T-helper 22 cell (primary cell): ENCODE measurements at places on chromosomes 11 and 22.

DNA sequence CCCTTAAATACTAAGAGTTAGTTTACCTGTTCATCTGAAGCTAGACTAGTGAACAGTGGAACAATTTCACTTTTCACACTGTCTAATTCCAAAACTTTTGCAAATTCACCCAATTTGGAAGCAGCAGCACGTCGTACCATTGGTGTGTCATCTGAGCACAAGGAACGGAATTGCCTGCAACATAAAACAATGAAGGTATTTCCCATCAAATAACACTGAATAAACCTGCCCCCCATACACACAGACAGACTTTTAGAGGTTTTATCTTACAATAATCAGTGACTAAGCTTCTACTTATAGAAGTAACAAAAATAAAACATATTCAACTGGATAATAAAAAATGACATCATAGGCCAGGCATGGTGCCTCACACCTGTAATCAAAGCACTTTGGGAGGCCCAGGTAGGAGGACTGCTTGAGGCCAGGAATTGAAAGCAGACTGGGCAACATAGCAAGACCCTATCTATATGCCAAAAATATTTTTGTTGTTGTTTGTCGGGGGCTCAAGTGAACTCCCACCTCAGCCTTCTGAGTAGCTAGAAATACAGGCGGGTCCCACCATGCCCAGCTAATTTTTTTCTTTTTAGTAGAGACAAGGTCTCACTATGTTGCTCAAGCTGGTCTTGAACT is 6.3 kb downstream of the PPP2R1B start:
- no peak for DNase-seq

- no peak for DNase-seq
Observed at GRCh38 chr11:2892967-2893528, 7.5 kb upstream of the CDKN1C start.

GRCh38 chr22:30290342-30291057 is 1.2 kb upstream of the CASTOR1 start:
- no peak for DNase-seq

DNA sequence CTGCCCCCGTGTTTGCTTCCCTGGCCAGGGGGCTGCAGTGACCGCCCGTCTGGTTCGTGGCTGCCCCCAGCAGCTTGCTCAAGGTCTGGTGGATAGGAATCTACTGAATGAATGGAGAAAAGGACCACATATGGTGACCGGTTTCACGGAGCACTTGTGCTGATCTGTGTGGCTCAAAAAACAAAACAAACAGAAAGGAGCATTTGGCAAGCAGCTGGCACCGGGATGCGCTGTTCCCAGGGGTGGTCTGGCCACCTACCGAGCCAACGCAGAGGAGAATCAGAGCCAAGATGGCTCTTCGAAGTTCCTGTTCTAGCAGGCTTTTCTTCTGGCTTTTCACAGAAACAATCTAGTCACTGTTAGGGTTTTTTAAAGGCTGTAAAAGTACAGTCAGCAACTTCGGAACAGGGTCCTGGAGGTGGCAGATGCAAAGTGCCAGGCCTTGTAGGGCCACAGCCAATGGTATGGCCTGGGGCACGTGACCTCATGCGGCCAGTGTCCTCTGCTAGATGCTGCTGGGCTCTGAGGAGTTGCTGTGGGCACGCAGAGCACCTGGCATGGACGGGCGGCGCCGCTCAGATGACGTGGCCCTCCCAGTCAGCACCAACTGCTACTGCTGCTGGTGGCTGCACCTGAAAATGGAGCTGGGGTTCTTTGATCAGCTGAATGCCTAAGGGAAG is 27.3 kb upstream of the PACSIN2 start:
- DNase-seq: no peak

GRCh38 chr22:36156515-36157419 is 3.8 kb downstream of the APOL3 start:
- peak; percentile 75 for DNase-seq

GRCh38 chr22:19870153-19871022 is 15.7 kb upstream of the GNB1L start:
- no peak for DNase-seq

DNA sequence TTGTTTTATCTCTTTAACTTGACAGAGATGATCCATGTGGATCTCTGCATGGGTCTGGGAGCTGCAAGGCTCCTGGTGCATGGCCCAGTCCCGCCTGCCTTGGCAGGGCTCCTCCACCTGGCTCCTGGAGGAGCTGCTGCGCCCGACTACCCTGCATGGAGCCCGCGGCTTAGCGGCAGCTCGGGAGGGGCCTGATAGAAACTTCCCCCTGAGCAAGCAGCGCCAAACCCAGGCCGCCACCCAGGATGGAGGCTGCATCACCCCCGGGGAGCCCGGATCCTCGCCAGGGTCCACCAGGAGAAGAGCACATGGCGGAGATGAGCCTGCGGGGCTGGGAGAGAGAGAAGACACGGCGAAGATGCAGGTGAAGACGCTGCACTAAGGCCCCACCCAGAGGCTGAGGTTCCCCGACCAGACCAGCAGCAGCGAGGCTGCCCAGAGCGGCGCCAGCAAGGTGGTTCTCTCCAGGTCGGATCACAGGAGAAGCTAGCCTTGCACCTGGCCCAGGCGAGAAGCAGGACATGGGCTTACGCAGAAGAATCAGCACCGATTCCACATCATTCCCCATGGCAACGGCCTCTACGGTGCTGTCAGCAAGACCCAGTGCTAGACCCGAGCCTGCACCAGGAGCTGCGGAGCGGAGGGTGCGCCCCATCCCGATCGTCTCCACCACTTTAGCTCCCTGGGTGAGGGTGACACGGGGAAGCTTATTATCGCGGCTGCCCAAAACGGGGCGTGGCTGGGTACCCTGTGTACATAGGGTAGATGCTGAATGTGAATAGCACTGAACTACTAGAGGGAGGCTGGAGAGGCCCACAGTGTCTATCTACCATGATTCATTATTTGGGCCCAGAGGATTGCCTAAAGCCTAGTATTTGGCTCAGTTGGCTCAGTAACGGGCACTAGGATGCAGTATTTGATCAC is 41.3 kb upstream of the VPREB1 start:
- no peak for DNase-seq

- DNase-seq: no peak
Observed at GRCh38 chr11:62925745-62926679, 4.8 kb upstream of the CHRM1 start.

GRCh38 chr22:34878171-34878570 is 187.8 kb upstream of the ISX start:
- DNase-seq: no peak

- no peak for DNase-seq
Observed at GRCh38 chr11:12667646-12668045, 6.6 kb upstream of the TEAD1 start.

- no peak for DNase-seq
Observed at GRCh38 chr22:41826430-41827383, 6.2 kb upstream of the SREBF2 start.

DNA sequence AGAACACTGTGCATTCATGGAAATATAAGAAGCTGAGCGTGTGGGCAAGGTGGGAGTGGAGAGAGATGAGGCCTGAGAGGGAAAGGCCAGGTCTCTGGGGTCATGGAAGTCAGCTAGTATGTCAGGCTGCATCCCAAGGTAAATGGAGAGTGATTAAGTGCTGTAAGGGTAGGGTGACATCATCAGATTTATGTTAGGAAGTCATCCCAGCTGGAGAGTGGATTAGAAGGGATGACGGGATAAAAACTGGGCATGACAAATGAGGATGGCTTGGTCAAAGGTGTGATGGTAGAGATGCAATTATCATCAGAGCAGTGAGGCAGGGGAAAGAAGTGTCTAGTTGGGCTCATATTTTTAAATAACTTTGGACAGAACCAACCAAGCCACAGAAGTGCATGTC is 3.5 kb upstream of the ENDOD1 start:
- no peak for DNase-seq

DNA sequence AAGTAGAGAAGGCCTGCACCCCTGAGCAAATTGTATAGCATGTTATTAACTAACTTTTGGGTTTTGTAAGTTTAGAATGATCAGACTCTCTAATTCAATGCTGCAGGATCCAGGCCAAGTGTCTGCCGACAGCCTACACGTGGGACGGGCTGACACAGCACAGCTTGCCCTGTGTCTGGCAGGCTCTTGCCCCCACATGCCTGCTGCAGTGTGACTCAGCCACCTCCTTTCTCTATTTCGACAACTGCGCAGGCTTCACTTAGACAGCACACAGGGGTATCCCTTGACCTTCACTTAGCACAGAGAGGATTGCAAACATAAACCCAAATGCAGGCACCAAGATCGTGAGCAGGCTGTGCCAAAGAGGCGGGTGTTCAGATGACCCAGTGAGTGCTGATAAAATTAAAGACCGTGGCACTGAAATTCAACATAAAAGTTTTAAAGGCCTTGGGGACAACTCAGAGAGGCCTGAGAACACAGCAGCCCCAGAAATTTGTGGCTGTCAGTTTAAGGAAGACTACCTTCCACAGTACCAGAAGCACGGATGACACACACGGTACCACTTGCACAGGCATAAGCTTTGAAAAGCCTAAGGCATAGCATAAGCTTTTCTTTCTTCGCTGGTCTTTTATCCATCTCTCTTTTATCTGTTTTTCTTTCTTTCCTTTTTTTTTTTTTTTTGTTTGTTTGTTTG is 37.8 kb downstream of the SCN3B start:
- no peak for DNase-seq

GRCh38 chr11:13010749-13011465 is 1.8 kb downstream of the RASSF10 start:
- DNase-seq: no peak

GRCh38 chr22:24554313-24555164 is at the start of gene GUCD1:
Gene GUCD1 (minus strand): TSS chr22:24555138. CDS start chr22:24554991, 147 bp downstream.
- no peak for DNase-seq

GRCh38 chr11:79727221-79727620 is 286.4 kb upstream of the TENM4 start:
- DNase-seq: no peak

DNA sequence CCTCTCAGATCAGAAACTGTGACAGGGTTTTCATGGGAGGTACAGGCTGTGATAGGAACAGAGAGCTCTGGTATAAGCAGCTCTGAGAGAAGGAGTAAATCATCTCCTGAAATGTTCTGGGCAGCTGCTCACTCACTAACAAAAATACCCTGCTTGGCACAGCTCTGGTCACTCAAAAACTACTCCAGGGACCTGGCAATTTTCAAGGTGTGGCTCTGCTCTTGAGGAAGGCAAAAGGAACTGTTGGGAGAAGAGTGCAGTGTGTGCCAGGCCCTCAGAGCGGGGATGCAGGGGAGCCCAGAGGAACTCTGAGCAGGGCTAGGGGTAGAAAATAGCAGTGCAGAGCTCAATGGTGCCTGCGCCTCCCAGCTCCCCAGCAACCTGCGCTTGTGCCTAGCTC is 180.5 kb upstream of the ZBED5 start:
- no peak for DNase-seq

DNA sequence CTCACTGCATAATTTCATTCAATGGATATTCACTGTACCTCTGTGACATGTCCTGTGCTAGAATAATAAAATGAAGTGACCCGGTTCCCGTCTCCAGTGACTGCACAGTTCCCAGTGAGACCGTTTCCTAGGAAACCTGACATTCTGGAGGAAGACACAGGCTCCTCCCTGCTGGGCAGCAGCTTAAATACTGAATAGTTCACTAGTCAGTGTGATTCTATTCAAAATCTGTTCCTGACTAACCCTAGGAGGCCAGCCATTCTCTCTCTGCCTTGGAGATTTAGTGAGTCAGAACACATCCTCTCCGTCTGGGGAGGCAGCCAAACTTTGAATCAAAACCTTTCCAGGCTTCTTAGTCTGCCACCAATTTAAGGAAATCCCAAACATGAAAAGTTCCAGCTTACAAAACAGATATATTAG is 11.3 kb downstream of the TRIM66 start:
- DNase-seq: no peak

DNA sequence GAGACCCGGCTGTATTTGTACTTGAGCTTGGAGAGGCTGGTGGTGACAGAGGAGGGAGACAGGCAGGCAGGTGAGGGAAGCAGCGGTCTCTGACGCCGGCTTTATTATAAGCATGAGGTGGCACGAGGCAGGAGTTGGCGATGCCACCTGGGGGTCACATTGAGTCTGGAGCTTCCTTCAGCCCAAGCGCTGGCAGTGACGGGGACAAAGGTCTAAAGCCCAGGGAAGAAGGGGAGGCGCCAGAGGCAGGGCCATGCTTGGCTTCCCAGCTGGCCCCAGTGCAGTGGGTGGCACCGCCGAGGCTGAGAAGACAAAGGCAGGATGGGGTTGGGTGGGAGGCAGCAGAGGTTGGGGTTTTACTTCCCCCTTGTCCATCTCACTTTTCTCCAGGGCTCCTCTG is 4.5 kb downstream of the FXYD2 start:
- no peak for DNase-seq

GRCh38 chr11:7654195-7654705 is 19.1 kb downstream of the CYB5R2 start:
- no peak for DNase-seq

DNA sequence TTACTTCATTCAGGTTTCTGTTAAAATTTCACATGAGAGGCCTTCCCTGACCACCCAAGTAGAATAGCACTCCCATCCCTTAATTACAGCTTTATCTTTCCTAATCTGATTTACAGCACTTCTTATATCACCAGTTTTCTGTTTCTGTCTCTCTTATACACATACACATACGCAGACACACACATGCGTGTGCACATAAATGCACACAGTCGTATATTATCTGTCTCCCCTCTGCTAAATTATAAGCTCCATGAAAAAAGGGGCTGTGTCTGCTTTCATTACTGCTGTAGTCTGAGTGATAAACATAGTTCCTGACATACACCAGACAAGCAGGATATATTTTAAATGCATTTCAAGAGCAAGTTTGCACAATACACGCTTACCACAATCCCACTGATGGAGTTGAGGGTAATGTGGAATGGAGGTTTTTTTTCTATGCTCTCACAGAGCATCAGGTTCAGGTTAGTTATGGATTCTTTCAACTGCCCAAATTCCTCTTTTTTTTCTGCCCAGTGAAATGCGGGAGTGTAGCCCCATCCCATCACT is 13.7 kb upstream of the TOP3B start:
- no peak for DNase-seq

- no peak for DNase-seq
Observed at GRCh38 chr22:44206696-44207095, 26.0 kb downstream of the PARVG start.

DNA sequence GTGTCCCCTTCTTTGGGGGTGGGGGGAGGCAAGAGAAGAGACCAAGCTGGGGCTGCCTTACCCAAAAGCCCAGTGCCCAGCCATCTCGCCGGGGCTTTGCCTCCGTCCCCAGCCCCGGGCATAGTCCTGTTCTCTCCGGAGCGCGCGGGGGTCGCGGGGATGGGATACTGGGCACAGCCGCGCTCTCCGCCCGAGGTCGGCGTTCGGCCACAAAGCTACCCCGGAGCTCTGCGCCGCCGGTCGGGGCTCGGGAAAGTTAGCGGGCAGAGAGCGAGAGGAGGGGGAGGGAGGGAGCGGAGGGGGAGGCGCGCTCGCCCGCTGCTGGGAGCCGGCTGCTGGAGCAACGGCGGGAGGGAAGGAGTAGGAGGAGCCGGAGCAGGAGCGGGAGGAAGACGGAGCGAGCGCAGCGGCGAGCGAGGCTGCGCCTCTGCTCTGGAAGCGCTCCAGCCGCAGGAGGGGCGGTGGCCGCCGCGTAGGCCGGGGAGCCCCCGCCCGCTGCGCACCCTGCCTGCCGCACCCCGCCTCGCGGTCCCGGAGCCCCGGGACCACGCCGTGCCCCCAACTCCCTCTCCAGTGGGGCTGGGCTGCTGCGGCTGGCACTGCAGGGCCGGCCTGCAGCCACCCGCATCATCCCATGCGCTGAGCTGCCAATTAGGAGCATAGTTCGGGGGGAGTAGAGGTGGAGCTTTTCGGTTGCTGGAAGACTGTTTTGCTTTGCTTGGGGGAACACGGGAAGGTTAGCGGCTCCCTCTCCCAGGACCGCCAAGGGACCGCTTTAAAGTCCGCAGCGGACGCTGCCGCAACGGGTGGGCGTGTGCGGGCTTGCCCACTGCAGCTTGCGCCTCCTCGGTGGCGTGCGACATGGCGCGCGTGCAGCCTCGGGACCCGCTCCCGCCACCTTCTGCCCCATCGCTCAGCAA is at the start of gene SCN4B:
Gene SCN4B (minus strand): TSS at position 272 of the 920 bp plus-strand sequence. CDS start 150 bp downstream, at position 122.
- no peak for DNase-seq
